Left forelimb (tissue), 1 donor: ENCODE measurements at places on chromosomes 1 and 21.

DNA sequence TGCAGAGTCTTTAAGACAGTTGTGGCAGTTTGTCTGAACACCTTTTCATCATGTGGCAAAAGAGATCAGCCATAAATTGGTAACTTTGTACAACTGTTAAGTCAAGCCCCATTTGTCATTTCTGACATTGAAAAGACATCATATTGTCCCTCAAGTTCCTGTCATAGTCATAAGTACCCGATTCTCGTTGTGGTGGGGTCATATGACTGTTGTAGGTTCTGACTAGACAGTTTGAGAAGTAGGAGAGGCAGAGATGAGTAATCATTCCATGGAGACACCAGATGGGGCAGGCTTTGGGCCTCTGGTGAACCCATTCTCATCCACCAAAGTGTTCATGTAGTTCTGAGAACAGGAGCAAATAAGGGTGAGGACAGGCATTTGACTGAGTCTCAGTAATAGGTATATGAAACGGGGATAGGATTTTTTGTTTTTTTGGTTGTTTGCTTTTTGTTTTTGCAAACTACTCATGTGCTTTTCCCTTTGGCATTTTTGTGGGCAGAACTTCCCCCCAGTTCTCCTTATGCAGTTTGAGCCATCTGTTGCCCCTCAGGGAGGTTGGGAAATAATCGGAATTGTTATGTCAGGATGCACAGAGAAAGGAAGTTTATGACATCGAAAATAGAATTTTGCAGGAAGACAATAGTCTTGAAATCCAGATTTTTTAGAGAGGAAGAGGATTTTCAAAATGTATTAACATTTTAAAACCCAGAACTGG lies 86.9 kb upstream of the KCNE2 start:
- no peak for DNase-seq

DNA sequence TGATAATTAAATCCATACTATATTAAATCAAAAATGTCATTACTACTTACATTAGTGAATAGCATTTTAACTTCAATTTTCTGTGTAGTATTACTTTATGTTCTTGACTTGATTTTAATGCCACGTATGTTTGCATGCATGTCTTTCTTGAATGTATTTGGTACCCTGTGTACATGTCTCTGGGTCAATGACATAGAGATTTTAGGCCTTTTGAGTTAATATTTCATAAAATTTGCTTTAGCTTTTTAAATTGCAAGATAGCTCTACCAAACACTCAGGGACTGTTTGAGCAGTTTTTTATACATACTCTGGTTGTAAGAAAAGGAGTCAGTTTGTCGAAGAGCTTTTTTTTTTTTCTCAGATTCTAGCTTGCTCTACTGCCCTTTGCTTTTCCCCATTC lies 1.5 kb downstream of the MLLT11 start:
- DNase-seq, result no peak

- DNase-seq, result no peak
Measured at GRCh38 chr21:31340942-31341487, 3.0 kb downstream of the TIAM1 start.

DNA sequence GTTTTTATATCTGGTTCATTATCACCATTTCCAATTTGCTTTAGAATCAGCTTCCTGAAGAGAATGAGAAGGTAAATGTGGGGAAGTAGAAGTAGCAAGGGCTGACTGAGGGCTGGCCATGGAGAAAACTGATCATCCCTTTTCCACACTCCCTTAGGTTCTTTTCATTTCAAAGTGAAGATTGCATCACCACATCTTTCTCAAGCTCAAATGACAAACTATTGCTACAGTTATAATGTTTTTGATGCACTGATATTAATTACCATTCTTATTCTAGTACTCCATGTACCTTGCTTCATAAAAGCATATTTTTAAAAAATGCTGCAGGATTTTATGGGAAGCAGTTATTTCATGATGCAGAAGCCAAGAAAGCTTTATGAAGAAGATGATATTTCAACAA lies 7.9 kb upstream of the AK5 start:
- DNase-seq, result no peak

DNA sequence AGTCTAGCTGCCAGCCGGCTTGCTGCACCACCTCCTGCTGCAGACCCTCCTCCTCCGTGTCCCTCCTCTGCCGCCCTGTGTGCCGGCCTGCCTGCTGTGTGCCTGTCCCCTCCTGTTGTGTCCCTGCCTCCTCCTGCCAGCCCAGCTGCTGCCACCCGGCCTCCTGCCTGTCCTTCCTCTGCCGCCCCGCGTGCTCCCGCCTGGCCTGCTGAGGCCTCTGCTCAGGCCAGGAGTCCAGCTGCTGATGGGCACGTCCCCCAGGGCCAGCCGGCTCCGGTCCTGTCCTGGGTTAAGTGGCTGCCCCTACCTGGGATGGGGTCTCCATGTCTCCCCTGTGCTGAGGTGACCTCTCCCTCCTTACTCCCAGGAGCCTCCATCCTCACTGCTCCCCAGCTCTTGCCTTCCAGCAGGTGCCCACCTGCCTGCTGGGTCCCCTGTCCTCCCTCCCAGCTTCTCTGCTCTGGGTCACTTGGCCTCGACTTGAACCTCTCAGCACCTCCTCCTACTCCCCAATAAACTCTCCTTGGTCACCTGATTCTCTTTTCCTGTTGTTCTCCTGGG lies 870 bp downstream of the KRTAP10-8 start:
- no peak for DNase-seq

DNA sequence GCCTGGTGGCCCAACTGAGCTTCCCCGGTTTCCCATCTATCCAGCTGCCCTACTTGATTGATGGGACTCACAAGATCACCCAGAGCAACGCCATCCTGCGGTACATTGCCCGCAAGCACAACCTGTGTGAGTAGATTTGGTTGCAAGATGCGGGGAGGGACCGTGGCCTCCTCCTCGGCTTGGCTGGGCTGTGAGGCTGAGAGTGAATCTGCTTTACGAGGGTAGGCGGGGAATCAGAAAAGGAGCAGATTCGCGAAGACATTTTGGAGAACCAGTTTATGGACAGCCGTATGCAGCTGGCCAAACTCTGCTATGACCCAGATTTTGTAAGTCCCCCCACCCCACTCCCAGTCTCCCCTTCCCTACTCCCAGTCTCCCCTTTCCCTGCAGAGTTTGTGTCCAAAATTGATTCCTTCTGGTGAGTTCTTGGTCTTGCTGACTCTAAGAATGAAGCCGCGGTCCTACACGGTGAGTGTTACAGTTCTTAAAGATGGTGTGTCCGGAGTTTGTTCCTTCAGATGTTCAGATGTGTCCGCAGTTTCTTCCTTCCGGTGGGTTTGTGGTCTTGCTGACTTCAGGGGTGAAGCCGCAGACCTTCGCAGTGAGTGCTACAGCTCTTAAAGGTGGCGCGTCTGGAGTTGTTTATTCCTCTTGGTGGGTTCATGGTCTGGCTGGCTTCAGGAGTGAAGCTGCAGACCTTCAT lies 1.5 kb downstream of the GSTM2 start:
- DNase-seq, result no peak
